ENCODE measurements at places on chromosomes 2 and 18.

DNA sequence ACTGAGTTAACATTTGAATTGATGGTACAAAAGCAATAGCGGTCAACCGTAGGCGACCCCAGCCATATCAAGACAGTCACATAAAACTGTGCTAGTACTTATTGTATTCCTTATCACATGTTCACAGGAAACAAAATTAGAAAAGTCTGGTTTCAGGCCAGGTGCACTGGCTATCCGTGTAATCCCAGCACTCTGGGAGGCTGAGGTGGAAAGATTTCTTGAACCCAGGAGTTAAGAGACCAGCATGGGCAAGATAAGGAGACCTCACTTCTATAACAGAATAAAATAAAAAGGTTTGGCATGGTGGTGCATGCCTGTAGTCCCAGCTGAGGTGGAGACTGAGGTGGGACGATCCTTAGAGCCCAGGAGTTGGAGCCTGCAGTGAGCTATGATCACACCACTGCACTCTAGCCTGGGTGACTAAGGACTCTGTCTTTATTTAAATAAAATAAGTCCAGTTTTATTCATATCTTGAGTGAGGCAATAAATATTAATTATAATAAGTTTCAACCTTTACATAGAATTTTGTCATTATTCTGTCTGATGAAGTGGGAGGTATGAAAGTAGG lies 84.1 kb upstream of the RGPD4 start:
- no peak for DNase-seq

DNA sequence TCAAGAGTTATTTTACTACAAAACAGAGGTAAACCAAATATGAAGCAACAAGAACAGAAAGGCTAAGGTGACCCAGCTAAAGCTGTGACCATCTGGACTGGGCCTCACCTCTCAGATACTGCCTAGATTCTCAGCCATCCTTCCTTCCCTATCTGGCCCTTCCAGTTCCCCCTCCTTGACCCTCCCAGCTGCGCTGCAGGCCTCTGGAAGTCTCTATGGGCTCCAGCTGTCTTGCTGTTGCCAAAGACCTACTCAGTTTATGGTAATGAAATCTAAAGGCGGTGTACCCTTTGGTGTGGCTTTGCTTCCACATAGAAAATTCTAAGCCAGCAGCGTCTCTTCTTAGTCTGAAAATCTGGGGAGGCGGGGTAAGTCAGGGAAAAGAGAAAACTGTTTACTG lies 55.7 kb downstream of the ARHGEF33 start:
- no peak for DNase-seq

DNA sequence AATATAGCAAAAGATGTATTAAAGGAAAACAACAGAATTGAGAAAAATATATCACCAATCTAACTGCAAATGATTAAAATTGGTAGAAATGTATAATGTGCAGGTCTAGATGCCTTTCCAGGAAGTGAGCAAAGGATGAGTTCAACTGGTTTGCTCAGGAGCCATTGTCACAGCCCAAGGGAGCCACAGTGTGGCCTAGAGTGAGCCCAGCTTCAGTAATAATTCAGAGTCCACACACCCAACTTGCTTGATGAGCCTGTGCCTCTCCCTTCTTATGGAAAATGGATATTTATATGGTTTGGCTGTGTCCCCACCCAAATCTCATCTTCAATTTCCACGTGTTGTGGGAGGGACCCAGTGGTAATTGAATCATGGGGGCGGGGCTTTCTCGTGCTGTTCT lies 92.2 kb upstream of the ASAP2 start:
- no peak for DNase-seq

GRCh38 chr2:187319441-187320108 lies 128.5 kb downstream of the CALCRL start:
- DNase-seq: no peak

DNA sequence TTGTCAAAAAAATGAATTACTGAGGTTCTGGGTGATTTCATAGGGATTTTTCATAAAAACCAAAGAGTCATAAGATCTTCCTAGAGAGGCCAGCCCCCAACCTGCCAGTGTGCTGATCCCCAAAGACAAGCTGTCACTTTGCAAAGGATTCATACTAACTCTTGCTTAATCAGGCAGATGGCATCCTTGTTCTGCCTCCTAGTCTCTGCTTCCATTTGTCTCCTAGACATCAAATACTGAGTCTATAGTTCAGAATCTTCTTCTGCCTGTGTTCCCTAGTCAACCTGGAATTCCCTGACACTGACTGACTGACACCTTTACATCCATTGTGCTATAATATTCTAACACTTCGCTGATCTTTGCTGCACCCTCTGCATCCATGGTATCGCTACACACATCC lies 84.9 kb downstream of the SLC8A1 start:
- no peak for DNase-seq

DNA sequence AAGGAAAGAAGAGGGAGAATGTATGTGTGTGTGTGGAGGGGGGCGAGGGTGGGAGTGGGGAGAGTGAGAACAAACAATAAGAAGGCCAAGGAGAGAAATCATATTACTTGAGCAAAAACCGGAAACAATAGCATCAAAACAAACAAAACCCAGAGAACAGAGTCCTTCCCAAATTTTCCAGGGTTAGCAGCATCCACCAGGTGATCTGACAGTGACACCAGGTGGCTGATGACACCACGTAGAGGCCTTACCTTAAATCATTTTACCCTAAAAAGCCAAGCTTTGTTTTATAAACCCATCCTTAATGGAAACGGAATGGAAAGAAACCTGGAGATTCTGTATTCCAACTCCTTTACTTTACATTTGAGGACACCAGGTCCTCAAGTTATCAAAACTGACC lies 42.9 kb downstream of the CDCA7 start:
- DNase-seq: no peak

GRCh38 chr18:22632191-22632590 lies 214.5 kb upstream of the CTAGE1 start:
- DNase-seq: peak; percentile 29

DNA sequence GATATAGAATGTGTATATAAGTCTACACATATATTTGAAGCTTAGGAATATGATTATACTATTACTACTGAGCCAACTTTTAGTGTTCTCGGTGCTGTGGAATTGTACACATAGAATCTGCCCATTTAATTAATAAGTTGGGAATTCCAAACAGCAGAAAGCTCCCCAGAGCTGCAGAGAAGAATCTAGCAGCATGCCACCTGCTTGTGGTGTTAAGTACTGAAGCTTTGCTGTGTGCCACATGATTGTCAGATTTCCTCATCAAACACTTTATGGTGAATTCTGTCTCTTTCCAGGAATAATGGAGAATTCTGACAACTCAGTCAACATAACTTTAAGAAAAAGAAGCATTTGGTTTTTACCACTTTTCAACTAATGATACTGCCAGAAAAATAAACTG lies 117.8 kb downstream of the WDSUB1 start:
- no peak for DNase-seq

DNA sequence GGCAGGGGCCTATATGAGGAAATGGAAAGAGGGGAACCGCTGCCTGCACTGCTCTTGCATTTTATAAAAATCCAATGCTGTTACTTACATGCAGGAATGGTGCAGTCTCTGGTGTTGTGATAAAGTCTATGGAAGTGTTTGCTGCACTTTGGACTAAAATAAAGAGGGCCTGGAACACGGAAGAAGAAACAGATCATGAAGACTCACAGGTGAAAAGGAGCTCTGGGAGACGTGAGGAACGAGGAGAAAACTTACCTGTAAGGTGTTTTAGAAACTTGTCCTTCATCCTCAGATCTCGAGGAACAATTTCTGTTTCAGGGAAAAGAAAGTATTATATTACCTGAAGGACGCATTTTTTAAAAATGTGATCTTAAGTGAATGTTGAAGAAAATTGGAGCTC lies 1.9 kb downstream of the ALKAL2 start:
- DNase-seq: no peak

- DNase-seq: no peak
These were observed 261.7 kb downstream of the ETAA1 start for GRCh38 chr2:67658820-67659219.

- DNase-seq: no peak
These were observed 62.3 kb downstream of the ROCK1 start for GRCh38 chr18:21049306-21049705.

DNA sequence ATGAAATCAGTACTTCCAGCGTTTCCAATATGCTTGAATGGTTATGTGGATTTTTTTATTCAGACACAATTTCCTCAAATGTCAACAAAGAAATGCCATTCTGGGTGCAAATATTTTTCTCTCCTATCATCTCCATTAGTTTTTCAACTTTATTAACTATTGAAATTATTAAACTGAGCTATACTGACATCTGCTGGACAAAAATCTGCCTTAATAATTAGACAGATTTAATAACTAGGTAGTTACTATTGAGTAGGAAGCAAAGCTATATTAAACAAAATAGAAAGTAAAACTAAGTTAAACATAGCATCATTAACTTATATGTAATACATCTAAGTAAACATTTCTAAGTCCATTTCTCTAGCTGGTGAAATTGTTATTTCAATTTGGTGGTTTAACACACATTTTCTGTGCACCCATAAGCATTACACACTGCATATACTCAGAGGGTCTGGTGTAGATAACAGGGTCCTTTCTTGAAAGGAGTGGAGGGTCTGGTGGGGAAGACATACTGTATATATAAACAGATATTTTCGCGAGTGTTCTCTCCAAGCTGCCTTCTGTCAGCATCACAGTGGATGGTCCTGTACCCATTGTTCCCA lies 77.0 kb downstream of the LANCL1 start:
- DNase-seq: no peak

DNA sequence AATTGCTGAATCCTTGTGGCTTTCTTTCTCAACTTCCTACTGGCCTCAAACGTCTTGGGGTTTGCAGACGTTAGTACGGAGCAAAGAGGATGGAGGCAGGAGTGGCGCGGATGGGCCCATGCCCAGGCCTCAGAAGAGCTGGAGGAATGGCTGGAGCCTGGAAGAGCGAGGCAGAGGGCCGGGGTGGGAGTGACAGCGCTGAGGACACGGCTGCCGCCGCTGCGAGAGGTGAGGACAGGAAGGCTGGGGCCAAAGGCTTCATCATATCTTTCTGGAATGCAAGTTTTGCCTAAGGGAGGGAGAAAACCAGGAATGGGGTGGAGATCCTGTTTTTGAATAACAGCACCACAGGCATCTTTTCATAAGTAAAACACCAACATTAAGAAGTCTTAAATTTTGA lies 178.5 kb upstream of the SESTD1 start:
- DNase-seq: no peak

GRCh38 chr18:60493066-60493465 lies 120.5 kb upstream of the MC4R start:
- no peak for DNase-seq

DNA sequence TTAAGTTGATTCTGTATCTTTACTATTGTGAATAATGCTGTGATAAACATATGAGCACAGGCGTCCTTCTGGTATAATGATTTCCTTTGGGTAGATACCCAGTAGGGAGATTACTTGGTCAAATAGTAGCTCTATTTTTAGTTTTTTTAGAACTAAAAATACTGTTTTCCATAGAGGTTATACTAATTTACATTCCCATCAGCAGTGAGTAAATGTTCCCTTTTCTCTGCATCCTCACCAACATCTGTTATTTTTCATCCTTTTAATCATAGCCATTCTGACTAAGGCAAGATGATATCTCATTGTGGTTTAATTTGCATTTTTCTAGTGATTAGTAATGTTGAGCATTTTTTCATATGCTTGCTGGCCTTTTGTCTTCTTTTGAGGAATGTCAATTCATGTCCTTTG lies 35.1 kb downstream of the PMS1 start:
- DNase-seq: no peak

DNA sequence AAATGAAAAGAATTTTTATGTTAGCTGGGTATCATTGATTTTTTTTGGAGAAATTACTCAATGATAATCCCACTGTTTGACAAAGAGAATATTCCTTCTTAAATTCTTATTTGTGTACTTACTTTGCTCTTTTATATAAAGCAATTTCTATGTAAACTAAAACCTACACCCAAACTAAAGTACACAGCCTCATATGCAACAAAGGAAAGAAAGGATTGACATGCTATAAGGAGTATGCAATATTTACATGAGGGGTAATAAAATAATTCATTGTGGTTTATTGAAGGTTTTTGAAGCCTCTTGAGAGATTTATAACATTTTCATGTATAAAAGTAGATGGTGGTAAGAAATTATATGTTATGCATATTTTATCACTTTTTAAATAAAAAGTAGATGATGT lies 368.5 kb downstream of the CDH7 start:
- DNase-seq: no peak

DNA sequence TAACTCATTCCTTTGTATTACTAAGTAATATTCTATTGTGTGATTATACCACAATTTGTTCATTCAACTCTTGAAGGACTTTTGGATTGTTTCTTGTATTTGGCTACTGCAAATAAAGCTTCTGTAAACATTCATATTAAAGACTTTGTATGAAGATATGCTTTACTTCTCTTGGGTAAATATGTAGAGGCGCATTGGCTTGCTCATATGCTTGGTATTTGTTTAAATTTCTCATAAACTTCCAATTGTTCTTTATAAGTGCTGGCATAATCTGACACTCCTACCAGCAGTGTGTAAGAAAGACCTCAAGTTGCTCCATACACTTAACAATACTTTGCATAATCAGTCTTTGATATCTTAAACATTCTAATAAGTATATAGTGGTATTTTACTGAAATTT lies 792.8 kb upstream of the LRRTM1 start:
- no peak for DNase-seq

DNA sequence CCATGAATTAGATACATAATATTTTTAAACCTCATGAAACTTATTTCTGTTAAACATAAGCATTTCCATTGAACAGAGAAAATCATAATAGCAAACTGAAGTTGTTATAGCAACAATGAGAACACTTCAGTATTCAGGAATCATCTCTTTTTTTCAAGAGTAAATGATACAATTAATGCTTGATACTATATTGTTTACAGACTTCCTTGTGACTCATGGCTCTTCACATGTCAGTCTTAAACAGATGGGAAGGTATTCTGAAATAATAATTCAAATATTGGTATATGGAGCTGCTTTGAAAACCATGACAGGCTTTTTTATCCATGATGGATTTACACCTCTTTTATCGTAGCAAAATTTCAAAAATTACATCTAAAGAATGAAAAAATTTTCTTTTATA lies 226.5 kb upstream of the RBMS1 start:
- no peak for DNase-seq

- peak; percentile 82 for DNase-seq
These were observed 1.4 kb downstream of the TGIF1 start for GRCh38 chr18:3451183-3451988.

GRCh38 chr18:61574665-61575064 lies 241.4 kb downstream of the CDH20 start:
- DNase-seq: no peak

DNA sequence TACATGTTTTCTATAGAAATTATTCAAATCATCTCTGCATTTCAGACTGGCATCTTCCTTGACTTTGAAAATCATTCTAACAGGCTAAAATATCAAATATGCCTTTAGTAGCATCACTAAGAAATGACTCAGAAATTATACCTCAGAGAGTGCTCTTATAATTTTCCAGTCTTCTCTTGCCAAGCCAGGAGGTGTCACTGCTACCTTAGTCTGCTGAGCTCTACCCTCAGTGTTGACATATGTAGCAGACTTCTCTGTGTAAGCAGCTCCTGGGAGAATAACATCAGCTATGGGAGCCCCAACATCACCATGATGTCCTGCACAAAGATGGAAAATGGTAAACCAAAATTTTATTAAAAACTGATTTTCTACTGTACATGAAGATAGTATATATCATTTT lies 31.6 kb downstream of the NDUFS1 start:
- DNase-seq: no peak
